ENCODE measurements at places on chromosomes 13 and 19. TPM values are rescaled to one million over a fixed set of nuclear protein-coding genes. Genes with fewer than 3 reads are reported as not detected.

DNA sequence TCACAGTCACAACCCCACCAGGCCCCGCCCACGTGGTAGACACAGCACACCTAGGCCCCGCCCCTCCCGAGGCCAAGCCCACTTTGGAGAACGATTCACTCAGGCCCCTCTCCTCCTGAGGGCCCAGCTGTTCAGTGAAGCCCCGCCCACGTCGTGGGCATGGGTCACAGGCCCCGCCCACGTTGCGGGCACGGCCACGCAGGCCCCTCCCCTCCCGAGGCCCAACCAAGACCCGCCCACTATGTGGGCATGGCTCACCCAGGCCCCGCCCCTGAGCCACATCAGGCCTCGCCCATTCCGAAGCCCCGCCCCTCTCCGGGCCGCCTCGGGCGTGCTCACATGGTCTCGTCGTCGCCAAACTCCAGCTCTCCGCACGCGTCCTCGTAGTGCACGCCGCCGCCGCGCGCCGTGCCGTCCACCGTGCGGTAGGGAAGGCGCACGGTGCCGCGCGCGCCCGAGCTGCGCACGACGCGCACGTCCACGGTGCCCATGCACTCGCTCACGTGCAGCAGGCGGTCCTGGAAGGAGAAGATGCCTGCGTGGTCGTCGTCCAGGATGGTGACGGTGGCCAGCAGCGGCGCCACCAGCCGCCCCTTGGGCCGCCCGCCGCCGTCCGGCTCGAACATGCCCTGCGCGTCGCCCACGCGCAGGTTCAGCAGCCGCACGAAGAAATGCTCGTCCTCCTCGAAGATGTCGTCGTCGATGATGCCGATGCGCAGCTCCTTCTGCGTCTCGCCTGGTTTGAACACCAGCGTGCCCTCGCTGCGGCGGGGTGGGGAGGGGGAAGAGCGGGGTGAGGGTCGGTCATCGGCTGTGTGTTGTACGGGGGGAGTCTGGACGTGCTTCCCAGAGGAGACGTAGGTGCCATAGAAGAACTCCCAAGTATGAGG is 24.0 kb downstream of the SLC8A2 start:
- DNase-seq, result no peak

DNA sequence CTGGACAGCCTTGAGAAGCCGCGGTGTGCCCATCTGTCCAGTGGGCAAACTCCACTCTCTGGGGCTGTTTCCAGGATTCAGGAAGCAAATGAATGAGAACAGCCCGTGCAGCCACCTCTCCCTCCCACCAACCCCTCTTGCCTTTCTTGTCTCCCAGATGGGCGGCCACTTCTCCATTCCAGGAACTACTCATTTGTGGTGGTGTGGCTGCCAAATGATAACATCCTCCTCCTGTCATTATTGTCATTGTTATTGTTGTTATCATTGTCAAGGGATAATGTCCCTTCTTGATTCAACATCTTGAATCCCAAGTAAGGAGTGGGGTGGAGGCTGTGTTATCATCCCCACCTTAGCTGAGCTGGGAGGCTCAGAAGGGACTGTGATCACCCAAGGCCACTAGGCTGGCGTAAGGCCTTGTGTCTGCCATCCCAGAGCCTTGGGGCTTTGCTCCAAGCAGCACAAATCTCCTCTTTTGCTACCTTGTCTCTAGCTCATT is 1.6 kb downstream of the DNM2 start:
- peak; percentile 23 for DNase-seq

DNA sequence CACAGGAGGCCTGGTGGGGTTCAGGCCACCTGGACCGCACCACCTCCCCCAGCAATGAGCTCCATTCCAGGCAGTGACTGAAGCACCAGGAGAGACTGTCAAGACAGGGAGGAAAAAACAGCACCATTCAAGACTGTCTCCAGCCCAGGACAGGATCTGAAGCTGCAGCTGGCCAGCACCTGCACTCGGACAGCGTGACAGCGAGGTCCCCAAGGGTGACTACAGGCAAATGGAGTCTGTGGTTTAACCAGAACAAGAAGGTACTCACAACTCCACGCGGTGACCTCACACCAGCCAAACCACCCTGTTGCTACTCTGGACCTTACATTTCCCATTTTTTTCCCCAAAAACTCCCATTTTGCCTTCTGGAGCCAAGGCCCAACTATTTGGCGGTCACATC is 9.8 kb downstream of the MED26 start:
- DNase-seq, result no peak

DNA sequence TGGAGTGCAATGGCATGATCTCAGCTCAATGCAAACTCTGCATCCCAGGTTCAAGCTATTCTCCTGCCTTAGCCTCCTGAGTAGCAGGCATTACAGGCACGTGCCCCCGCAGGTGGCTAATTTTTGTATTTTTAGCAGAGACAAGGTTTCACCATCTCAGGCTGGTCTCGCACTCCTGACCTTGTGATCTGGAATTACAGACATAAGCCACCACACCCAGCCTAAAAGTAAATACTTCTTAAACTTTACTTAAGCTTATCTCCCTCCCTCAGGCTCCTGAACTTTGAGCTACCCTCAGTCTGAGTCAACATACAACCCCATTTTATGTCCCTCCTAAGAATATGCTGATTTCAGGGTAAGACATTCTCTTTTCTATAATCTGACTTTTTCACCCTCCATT is 66.1 kb downstream of the ZNF486 start:
- DNase-seq, result no peak

GRCh38 chr19:55581823-55582223 is 1.2 kb upstream of the ZNF579 start:
- DNase-seq, result no peak

- no peak for DNase-seq
Observed at GRCh38 chr13:52899206-52899605, 50.8 kb upstream of the PCDH8 start.

DNA sequence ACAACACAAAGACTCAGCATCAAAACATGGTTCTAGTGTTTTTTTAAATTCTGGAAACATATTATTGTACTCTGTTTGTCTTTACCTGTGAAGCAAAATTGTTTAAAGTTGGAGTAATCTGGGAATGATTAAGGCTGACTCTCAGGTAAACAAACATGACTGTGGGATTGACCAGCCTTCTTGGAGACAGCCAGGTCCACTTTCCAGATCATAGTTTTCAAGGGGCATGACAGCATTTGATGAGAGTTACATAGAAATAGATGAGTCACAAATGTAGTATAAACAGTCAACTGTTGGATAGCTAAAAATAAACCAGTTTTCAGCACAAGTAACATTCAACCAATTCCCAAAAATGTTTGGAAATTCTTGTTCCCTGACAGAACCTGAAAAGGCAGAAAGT is 1680.9 kb downstream of the OLFM4 start:
- no peak for DNase-seq

- DNase-seq, result no peak
Observed at GRCh38 chr19:17200408-17201079, 14.6 kb upstream of the USE1 start.

DNA sequence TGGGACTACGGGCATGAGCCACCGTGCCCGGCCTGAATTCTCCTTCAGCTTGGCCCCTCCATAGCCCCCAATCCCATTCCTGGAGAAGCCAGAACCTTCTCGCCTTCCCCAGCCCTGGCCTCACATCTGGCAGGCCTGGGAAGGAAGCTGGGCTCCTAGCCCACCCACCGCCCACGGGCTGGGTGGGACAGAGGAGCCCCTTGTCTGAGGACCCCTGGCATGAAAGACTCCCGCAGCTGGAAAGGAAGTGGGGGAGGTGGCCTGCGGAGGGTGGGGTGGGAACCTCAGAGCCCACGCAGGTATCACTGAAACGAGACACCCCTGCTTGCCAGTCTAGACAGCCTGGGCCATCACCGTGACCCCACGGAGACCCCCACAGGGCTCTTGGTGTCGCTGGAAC is 7.7 kb upstream of the NANOS3 start:
- DNase-seq, result no peak

DNA sequence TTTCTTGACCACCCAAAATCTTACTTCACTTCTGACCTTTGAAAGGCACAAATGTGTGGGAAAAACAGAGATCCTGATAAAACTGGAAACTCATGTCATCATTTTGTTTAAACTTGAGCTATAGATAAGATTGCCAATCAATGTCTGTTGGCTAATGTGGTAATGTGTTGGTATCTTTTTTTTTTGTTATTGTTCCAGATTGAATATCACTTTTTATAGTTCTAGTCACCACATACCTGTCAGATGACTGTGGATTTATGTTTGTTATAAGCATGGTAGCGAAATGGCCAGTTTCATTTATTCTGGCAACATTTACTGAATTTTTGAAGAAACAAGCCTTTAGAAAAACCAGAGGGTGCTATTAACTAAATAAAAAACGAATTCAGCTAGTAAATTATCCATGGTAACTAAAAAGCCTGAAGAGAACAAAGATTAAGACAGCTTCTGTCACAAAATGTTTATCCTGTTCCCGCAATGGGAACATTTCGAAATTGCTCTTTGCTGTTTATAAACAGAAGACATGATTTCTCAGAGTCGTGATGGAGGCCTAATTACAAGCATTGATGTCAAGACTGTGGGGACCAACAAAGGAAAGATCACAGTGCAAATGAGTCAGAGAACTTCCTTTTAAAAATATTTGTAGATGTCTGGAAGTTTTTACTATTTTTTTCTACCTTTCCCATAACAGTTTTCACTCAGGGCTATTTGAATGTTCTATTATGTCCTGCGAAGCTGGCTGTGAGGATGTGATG is 82.9 kb upstream of the POSTN start:
- DNase-seq, result no peak

DNA sequence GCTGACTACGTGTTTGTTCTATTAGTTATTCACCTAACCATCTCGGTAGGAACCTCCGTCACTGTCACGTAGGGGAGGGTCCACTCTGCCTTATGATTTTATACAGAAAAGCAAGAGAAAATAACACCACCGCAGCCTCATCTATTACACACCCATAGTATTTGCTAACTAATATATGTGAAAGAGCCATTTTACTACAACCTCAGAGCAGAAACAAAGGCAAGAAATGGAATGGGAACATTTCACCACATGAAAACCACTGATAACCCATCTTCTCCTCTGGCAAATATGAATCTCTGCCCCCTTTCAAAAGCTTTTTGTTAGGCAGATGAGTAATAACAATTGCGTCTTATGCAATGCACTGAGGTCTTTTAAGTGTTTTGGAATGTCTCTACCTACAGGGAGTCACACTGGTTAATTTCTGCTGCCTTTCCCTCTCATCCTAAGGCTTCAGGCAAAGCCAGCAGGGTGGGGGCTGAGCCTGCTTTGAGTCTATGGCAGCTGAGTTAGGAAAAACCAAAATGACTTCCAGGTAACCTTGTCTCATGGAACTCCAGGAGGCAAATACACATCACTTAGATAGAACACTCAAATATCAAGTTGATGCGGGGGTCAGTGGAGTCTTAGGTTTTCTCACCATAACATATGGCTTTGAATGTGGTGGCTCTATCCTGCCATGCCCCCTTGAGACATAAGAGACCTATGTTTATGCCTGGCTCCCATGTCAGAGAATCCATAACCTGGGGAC is 15.0 kb downstream of the TSHZ3 start:
- DNase-seq, result no peak

- no peak for DNase-seq
Observed at GRCh38 chr19:50549927-50550593, 18.2 kb downstream of the LRRC4B start.

GRCh38 chr13:33743438-33744368 is 74.2 kb upstream of the RFC3 start:
- no peak for DNase-seq

DNA sequence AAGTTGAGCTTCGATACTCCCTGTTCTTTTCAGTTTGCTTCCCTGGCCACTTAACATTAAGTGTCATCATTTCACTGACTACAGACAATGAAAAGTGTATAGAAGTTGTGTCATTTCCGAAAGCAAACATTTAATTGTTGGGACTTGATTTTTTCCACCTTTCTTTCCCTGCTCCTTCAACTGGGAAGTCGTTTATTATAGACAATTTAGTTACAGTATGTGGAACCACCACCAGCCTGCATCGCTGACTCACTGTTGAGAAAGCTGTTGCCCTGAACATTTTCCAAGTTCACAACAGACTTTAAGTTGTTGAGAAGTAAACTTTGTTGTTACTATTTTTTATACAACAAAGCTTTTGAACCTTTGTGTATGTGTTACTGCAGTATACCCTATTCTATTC is 788.4 kb upstream of the PRR20A start:
- no peak for DNase-seq

- no peak for DNase-seq
Observed at GRCh38 chr13:65035302-65035701, 2194.8 kb downstream of the PCDH9 start.

DNA sequence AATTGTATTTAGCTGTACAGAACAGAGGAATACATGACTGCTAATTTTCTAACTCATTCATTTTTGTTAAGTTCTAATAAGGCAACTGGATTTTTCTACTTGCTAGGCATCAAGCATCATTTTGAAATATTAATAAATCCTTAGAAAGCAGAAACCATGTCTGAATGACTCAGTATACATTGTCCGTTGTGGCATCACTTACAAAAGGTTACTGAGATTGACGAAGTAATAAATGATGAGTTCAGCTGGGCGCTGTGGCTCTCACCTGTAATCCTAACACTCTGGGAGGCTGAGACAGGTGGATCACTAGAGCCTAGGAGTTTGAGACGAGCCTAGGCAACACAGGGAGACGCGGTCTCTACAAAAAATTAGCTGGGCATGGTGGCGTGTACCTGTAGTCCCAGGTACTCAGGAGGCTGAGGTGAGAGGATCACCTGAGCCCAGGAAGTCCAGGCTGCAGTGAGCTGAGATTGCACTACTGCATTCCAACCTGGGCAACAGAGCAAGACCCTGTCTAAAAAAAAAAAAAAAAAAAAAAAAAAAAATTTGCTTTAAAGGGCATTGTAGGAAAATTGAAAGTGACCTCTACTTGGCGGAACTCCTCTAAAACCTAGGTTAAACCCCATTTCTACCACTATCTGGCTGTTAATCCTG is 36.6 kb downstream of the LHFPL6 start:
- no peak for DNase-seq

DNA sequence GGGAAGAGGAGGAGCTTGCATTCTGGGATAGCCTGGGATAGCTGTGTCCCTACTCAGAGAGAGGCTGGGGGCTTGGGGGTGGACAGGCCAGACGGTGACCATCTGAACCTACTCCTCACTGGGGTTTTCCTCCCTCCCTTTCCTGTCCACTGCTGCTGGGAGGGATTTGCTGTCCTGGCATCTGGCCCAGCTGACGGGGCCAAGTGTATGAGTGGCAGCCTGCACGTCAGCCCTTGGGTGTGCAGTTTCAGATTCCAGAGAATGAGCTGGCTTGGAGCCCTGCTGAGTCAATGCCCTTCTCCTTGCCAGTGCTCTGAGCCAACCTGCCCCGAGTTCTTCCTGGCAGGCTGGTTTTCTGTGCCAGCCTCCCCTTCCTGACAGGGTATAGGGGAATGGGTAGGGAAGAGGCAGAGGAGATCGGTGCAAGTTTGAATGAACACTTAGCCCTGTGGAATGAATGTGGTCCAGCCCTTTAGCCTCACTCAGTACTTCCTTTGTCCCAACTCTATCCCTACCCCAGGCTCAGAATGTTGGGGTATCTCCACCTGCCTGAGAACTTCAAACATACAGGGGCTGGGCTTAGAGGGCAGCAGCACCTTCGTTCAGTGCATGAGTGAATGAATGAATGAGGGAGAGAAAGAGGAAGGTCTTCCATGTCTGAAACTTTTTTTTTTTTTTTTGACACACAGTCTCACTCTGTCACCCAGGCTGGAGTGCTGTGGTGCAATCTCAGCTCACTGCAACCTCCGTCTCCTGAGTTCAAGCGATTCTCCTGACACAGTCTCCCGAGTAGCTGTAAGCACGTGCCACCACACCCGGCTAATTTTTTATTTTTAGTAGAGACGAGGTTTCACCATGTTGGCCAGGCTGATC is 1.8 kb upstream of the ANGPTL4 start:
- peak; percentile 99 for DNase-seq

The CACNG6 gene
- not detected for total RNA-seq

The PRODH2 gene
- total RNA-seq, result 2.8 TPM

The PLEKHF1 gene
- total RNA-seq, result 2.5 TPM

The LRG1 gene
- total RNA-seq, result 53.6 TPM

The PGLYRP1 gene
- total RNA-seq, result 0.20 TPM

The PLEKHA4 gene
- 5.9 TPM for total RNA-seq

The ZNF709 gene
- 2.2 TPM for total RNA-seq

All from pancreas (tissue), 10 donors.